Astrocyte (in vitro differentiated cells and primary cell): ENCODE measurements at places on chromosomes 1 and 21. TPM values are rescaled to one million over a fixed set of nuclear protein-coding genes. Genes with fewer than 3 reads are reported as not detected.

Gene SLC2A5
- 0.79 and 2.6 TPM in 2 replicates for total RNA-seq

Gene CHRM3
- 1.1 and 1.7 TPM in 2 replicates for total RNA-seq

Gene EPHA2
- total RNA-seq, result 117 and 140 TPM in 2 replicates

Gene TMEM51
- total RNA-seq, result 6.9 TPM in 2 replicates

Gene NUP210L
- total RNA-seq, result 0.07 TPM in 1 of 2 replicates, not detected in the other

Gene IL19
- 0.23 TPM in 1 of 2 replicates, not detected in the other for total RNA-seq

Gene ADAM30
- not detected in 2 replicates for total RNA-seq

Gene GUCA2A
- total RNA-seq, result not detected in 2 replicates

Gene PLA2G2C
- total RNA-seq, result not detected in 2 replicates

Gene TMOD4
- total RNA-seq, result 1.4 TPM in 1 of 2 replicates, not detected in the other

Gene LAMB3
- 4.2 and 6.1 TPM in 2 replicates for total RNA-seq

GRCh38 chr1:168834225-168834872 lies 105.3 kb upstream of the DPT start:
- no peak overlapping the region for H3K27ac ChIP-seq
- no peak for DNase-seq
- no peaks in the 10 kb centered on the region for H3K4me1 ChIP-seq
- no peaks in the 10 kb centered on the region for H3K27me3 ChIP-seq
- no peak overlapping the region for H3K4me3 ChIP-seq

DNA sequence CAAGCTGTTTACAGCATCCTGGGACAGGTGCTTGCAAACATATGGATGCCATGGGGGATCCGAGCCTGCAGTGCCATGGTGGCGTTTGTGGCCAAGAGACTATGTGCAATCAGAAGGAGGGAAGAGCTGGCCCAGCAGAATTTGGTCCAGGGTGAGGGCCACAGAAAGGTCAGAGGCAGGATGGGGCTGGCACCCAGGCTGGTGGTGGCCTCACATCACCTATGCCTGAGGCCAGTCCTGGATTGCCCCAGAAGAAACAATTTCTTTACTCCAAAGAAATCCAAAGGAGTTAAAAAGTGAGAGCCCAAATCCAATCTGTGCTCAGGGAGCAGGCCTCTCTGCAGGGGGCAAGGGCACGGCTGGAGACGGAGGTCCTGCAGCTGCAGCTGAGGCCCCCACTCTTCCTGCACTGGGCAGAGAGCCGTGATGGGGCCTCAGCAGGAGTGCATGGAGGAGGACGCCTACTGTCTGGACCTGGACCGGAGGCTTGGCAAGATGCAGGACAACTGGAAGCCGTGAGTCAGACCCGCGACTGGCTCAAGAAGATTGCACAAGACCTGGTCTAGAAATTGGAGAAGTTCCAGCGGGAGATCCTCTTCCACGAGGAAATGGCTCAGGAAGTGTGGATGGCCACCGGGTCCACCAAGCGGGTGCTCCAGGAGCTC lies 163.5 kb downstream of the RYR2 start:
- H3K27me3 ChIP-seq, result no peaks in the 10 kb centered on the region
- no peak overlapping the region for H3K27ac ChIP-seq
- H3K36me3 ChIP-seq, result no peaks in the 10 kb centered on the region
- H3K4me1 ChIP-seq, result no peaks in the 10 kb centered on the region

DNA sequence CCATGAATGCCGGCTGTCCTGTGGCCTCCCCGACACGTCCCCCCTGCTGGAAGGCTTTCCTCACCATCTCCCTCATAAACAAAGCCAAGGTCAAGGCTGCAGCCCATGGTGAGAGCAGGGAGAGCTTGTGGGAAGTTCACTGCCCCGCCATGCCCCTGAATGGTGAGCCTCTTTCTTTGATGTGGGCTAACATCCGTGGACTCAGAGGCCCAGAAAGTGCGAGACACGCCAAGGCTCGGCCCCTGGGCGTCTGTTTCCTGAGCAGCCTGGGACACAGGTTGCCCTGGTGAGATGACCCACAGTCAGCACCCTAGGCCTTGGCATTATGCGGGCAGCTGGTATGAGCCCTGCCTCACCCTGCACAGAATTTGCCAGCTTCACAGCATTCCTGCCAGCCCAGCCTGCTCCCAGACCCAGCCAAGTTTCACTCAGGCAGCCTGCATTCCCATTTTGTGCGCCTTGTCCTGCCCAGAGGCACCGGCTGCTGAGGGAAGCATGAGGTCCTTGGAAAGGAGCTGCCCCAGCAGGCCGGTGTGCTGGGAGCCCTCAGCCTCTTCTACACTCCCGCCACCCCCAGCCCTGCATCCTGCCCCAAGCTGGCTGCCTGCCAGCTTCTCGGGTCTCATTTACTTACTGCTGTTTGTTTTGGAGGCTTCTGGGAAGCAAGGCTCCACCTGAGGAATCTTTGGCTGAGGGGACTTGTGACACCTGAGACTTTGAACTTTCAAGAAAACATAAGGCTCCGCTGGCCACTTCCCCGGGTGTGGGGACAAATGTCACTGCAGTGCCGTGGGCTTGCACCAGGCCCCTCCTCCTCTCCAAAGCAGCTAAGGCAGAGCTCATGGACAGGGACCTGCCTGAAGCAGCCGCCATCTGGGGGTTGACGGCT lies 31.9 kb downstream of the NEK2 start:
- no peak overlapping the region for H3K4me3 ChIP-seq
- no peaks in the 10 kb centered on the region for H3K36me3 ChIP-seq
- no peak for DNase-seq
- peaks cover 23% of the 10 kb centered on the region for H3K4me1 ChIP-seq
- H3K27ac ChIP-seq, result no peak overlapping the region

DNA sequence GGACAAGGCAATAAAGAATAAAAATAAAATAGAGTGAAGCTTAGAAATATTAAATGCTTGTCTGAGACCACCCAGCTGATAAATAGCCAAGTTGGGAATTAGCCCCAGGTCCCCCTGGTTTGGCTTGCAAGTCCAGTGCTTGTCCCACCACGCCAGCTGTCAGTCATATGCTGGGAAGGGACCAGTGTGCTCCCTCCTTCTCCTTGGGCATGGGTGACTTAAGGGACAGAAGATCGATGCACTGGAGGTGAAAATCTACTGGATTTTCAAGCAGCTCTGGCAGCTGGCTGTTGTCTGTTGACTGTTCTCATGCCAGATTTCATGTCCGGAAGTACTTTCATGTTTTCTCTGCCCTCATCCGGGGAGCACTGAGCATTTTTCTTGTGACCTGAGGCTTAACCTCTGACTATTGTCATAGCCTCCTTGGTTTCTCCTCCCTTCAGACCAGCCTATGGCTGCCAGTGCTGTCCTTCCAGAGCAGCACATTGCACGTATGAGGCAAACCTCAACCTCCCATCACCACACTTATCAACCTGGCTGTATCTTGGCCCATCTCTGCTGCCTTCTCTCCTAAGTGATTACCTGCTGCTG lies 12.4 kb downstream of the LMOD1 start:
- no peaks in the 10 kb centered on the region for H3K36me3 ChIP-seq
- no peak overlapping the region for H3K27ac ChIP-seq

GRCh38 chr1:11581445-11581991 lies 72.7 kb downstream of the FBXO2 start:
- no peaks in the 10 kb centered on the region for H3K4me1 ChIP-seq
- H3K36me3 ChIP-seq, result no peaks in the 10 kb centered on the region
- peaks cover 26% of the 10 kb centered on the region for H3K27me3 ChIP-seq

- no peaks in the 10 kb centered on the region for H3K27me3 ChIP-seq
- H3K4me3 ChIP-seq, result no peak overlapping the region
- no peaks in the 10 kb centered on the region for H3K36me3 ChIP-seq
- peaks cover 33% of the 10 kb centered on the region for H3K4me1 ChIP-seq
- DNase-seq, result no peak
Observed at GRCh38 chr1:226643611-226644540, 95.2 kb downstream of the ITPKB start.

- peaks cover 6% of the 10 kb centered on the region for H3K4me1 ChIP-seq
- H3K36me3 ChIP-seq, result no peaks in the 10 kb centered on the region
- H3K27ac ChIP-seq, result peak overlapping the region; percentile 49
Observed at GRCh38 chr1:7229696-7230631, 444.7 kb downstream of the CAMTA1 start.

GRCh38 chr1:101748077-101748476 lies 248.6 kb downstream of the OLFM3 start:
- H3K27ac ChIP-seq, result no peak overlapping the region
- H3K4me1 ChIP-seq, result no peaks in the 10 kb centered on the region
- H3K27me3 ChIP-seq, result no peaks in the 10 kb centered on the region
- no peaks in the 10 kb centered on the region for H3K36me3 ChIP-seq
- no peak overlapping the region for H3K4me3 ChIP-seq
- DNase-seq, result no peak

DNA sequence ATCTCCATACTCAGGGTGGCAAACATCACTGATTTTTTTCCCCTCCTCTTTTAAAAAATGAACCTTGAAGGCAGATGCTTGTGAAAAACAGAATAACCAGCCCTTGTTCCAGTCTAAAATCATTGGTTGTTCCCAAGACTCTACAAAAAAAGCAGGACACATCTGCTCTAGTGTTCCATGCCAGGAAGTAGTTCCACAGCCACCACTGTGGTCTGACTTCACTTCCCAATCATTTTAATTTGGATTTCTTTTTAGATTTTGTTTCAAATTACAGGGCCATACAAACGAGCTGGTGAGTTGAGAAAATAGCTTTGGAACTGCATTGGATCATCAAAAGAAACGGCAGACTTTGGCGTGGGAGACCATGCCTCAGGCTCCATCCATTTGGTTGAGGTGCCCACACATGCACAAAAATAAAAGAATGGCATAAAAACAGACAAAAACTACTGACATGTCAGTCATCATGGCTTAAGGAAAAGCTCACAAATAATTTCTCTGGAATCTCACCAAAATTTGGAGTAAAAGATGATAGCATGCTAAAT lies 210.0 kb downstream of the GABPA start:
- no peak for DNase-seq
- H3K4me3 ChIP-seq, result no peak overlapping the region
- no peaks in the 10 kb centered on the region for H3K36me3 ChIP-seq

GRCh38 chr1:207852576-207853371 lies 58.2 kb downstream of the CD34 start:
- no peak for DNase-seq
- H3K4me3 ChIP-seq, result no peak overlapping the region
- no peaks in the 10 kb centered on the region for H3K36me3 ChIP-seq
- no peak overlapping the region for H3K27ac ChIP-seq
- peaks cover 7% of the 10 kb centered on the region for H3K4me1 ChIP-seq

DNA sequence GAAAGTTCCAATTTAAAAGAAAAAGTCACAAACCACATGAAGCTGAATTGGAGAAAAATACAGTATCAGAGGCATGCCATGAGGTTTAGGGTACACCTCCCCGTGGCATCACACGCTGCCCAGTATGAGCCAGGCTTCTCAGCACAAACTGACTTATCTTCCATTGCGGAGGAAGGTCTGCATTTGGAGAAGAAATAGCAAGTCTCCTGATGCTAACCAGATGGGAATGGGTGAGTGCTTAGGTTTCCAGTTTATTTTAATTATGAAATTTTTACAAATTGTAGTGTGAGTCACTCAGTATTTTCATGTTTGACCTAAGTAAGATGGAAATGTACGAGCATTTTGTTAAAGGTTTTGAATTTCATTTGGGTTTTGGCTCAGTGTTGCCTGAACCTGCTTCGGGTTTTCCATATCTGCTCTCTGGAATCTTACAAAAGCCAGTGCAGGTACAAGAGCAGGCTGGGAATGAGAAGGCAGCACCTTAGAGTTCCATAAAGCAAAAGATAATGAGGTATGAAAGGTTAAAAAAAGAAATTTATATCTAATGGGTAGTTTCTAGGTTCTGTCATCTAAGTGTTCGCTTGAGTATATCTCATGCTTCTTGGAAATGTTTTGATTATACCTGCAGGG lies 213.9 kb downstream of the PATJ start:
- no peaks in the 10 kb centered on the region for H3K36me3 ChIP-seq
- peaks cover 17% of the 10 kb centered on the region for H3K4me1 ChIP-seq
- H3K27me3 ChIP-seq, result no peaks in the 10 kb centered on the region

DNA sequence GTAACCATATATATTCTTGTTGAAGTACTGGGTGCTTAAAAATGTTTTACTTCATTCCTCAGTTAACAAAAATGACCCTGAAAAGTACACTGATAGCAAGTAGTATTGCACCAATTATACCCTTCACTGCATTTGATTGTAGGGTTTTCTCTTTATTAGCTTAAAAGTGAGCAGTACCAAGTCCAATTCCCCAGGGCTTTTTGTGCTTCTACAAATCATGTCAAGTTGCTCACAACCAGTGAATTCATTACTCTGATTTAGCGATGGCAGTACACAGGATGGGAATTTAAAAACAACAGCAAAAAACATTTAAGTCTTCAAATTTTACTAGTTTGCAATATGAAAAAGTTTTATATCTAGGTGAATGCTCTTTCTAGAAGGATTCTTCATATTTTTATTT lies 436.4 kb downstream of the PTBP2 start:
- H3K4me3 ChIP-seq, result no peak overlapping the region
- no peak overlapping the region for H3K27ac ChIP-seq
- no peaks in the 10 kb centered on the region for H3K36me3 ChIP-seq
- no peaks in the 10 kb centered on the region for H3K27me3 ChIP-seq
- no peak for DNase-seq
